ENCODE measurements at places on chromosomes 4 and X. TPM values are rescaled to one million over a fixed set of nuclear protein-coding genes. Genes with fewer than 3 reads are reported as not detected.

Gene GLRB
- not detected for total RNA-seq

Gene PCDH19
- not detected for total RNA-seq

Gene RCHY1
- total RNA-seq: 27.9 TPM

DNA sequence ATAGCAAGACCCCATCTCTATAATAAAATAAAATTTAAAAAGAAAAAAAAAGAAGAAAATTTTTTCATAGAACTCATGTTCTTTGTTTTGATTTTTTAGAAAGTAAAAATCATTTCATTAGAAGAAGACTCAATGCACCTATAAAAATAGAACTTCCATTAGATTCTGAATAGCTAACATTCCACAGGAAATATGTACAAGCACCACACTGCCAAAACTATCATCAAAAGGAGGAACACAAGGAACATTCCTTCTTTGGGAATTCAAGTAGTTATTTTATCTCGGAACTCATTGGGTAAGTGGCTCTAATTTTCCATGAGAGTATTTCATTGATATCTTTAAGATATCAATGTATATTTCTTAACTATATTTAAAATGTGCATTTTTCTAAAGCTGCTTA is 157.6 kb downstream of the CAMK2D start:
- DNase-seq: no peak

- no peak for DNase-seq
These were observed 73.0 kb upstream of the SCOC start for GRCh38 chr4:140300271-140300970.

DNA sequence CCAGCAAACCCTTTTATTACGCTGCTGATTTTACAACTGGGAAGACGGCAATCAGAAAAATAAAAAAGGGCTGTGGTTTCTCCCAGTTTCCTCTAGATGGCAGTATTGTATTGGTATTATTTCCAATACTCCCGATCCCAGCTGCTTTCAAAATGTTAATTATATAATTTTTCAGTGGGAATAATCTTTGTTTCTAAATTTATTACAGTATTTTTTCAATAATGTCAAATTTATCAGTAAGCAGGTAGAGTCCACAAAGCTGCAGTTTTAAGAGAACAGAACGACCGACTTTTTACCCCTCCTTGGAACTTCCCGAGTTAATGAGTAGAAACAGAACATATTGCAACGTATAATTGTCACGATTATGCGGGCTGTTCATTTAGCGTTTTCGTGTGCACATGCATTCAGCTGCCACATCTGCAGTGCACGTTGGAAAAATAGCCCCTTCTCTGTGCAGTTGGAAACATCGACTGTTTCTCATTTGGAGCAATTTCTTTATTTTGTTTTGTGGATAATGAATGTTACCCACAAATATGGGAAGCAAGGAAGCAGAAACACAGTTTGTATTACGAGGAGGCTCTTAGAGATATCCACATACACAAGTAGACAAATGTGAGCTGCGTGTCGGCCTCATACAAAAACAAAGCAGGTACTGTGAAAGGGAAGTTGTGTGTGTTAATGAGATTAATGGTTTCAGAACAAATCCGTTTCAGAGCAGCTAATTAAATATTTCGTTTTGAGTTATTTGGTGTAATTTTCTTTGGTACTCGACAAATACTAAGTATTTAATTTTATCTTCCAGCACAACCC is 188.0 kb downstream of the STIM2 start:
- no peak for DNase-seq

- DNase-seq: no peak
These were observed 893 bp upstream of the GAB3 start for GRCh38 chrX:154751669-154752271.

DNA sequence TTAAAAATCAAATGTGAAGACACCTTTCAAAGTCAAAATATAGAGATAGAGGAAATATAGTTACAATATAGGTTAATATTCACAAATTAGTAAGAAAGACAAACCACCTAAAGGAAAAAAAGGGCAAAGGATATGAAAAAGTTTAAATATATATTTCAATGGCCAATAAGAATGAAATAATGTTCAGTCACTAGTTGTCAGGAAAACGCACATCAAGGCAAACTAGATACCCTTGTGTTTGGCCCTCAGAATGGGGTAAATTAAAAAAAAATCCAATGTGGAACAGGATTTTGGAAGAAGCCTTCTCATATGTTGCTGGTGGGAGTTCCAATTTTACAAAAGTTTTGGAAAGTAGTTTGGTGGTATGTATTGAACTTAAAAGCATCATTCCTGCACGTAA is 2.4 kb downstream of the ZNF41 start:
- DNase-seq: no peak

Data from CD8-positive, alpha-beta memory T cell (primary cell).